Adipose tissue (tissue), 3 donors: ENCODE measurements at places on chromosomes 1 and 21. TPM values are rescaled to one million over a fixed set of nuclear protein-coding genes. Genes with fewer than 3 reads are reported as not detected.

The MYCL gene
- not detected for polyA plus RNA-seq

The COL16A1 gene
- 4.3 TPM for polyA plus RNA-seq

The SLC44A5 gene
- not detected for polyA plus RNA-seq

The KRTAP25-1 gene
- not detected for polyA plus RNA-seq

The GBP4 gene
- 2.8 TPM for polyA plus RNA-seq

The CD1C gene
- 0.24 TPM for polyA plus RNA-seq

The IFNGR2 gene
- 125 TPM for polyA plus RNA-seq

The HDGF gene
- polyA plus RNA-seq: 120 TPM

The NTNG1 gene
- 0.43 TPM for polyA plus RNA-seq

The PYHIN1 gene
- 0.67 TPM for polyA plus RNA-seq

The CATSPERE gene
- polyA plus RNA-seq: 0.35 TPM

The ATP5PF gene
- polyA plus RNA-seq: 420 TPM

The CR1L gene
- not detected for polyA plus RNA-seq

The C1QC gene
- polyA plus RNA-seq: 176 TPM

The AMPD1 gene
- polyA plus RNA-seq: not detected

The HS2ST1 gene
- polyA plus RNA-seq: 4.6 TPM

The PLCH2 gene
- polyA plus RNA-seq: 2.2 TPM
